ENCODE measurements at places on chromosomes 12 and 14.

- no peak for DNase-seq
Measured at GRCh38 chr12:128245905-128246304, 21.1 kb upstream of the TMEM132C start.

- DNase-seq: no peak
Measured at GRCh38 chr14:93970965-93971634, 5.3 kb downstream of the ASB2 start.

DNA sequence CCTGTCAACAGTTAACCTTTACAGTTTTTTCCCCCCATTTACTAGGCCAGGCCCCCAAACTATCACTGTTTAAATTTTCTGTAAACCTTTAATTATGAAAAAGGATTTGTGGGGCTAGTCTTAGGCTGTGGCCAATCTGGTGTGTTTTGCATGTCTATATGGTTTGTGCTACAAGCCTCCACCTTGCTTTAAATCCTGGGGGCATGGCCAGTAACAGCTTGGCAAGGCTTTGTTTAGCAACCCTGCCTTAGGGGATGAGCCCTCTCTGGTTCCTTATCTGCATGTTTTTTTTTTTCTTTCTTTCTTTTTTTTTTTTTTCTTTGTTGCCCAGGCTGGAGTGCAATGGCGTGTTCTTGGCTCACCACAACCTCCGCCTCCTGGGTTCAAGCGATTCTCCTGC lies 102.7 kb downstream of the KCNMB4 start:
- no peak for DNase-seq

GRCh38 chr14:32450919-32451675 lies 122.0 kb downstream of the AKAP6 start:
- peak; percentile 7 for DNase-seq

DNA sequence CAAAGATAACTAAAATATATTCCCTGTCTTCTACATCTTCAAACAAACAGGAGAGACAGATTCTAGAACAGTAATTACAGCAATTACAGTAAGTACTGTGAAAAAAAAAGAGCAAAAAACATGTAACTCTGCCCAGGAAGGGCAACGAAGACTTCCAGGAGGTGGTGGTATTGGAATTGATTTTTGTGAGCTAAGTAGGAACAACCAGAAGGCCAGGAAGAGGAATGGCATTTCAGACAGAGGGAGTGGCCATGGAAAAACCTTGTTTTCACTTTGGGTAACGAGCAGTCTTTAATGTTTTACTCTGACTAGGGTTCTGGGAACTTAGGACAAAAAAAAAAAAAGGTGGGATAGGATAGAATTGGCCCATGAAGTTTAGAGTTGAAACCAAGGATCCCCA lies 196.3 kb upstream of the PLEKHG7 start:
- no peak for DNase-seq

- no peak for DNase-seq
Measured at GRCh38 chr12:20489645-20490044, 121.3 kb downstream of the PDE3A start.

GRCh38 chr12:55720894-55721444 lies 776 bp downstream of the RDH5 start:
- DNase-seq: peak; percentile 98

DNA sequence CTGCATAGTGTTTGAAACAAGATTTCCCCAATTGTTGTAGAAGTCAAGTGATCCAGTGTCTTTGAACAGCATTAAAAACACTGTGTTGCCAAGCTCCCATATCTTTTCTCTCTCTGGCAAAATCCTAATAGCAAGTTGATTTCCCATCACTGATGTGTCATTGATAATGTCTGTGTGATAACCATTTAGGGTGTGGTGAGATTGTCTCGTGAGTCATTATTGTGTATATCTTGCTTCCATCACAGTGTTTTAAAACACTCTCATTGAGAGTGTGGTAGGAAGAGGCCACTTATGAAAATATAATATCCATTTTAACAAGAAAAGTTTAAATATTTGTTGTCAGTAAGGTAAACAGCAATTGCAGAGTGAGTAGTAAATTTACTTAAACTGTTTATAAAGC lies 74.7 kb downstream of the PRORP start:
- peak; percentile 42 for DNase-seq

- no peak for DNase-seq
Measured at GRCh38 chr12:90859591-90859990, 95.4 kb downstream of the CCER1 start.

DNA sequence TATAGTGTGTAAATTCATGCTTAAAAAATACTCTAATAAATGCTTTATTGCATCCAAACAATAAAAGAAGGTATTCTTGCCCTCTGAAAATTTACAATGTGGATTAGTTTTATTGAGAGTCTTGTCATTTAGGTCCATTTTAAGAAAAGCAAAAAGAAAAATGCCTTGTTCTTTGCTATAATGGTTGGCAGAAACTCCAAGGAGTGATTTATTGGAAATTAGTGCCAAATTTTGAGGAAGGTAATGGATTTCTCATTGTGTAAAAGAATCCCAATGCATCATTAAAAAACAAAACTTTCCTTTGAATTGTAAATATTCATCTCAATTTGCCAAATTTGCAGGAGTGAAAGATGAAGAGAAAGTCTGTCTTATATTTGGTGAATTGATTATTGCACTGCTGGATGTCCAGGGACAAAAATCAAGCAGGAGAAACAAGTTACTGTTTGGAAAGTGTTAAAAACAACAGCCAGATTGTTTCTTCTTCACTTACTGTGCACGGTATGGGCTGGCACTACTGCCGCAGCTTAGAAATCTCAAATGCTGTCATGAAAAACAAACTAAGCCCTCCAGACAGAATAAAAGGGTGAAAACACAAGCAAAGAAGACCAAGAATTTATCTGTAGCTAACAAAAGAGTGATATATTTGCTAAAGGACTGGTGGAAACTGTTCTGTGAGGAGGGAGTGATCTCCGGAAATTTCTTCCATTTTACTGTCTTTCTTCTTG lies 511.7 kb downstream of the TMTC2 start:
- DNase-seq: no peak

DNA sequence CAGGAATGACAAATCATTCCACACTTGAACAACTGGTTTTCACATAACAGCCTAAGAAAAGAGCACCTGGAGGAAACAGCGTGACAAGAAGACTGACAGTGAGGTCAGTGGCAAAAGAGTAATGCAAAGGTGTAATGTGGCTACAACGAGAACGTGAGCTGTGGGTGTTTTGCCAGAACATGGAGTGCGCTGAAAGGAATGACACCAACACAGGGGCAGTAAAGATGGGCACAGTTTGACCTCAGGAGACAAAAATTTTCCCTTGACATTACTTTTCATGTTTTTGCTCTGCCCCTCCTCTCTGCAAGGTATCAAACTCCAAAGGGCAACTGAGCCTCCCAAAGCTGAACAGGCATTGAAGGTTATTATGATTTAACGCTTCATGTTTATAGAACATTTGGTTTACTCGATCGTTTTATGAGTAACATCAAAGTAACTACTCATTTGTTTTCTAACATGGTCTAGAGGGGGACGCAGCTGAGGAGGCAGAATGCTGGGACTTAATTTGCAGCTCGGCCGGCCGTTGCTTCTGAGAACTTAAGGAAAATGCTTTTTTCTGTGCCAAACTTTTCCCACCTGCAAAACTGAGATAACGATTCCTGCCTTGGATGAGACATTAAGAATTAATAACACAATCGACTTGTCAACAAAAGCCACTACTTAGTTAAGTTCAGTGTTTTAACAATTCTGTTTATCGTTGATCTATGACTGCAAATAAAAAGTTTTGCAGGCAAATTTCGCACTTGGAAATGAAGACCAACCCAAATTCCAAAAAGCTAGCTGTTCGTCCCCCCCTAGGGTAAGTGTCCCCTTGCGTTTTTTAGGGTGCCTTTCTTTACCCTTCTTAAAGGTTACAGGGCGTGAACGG lies 954 bp downstream of the HAUS4 start:
- no peak for DNase-seq

- DNase-seq: peak; percentile 7
Measured at GRCh38 chr12:40921563-40922163, 229.4 kb downstream of the CNTN1 start.

GRCh38 chr14:38958589-38958988 lies 144.4 kb downstream of the SEC23A start:
- no peak for DNase-seq

DNA sequence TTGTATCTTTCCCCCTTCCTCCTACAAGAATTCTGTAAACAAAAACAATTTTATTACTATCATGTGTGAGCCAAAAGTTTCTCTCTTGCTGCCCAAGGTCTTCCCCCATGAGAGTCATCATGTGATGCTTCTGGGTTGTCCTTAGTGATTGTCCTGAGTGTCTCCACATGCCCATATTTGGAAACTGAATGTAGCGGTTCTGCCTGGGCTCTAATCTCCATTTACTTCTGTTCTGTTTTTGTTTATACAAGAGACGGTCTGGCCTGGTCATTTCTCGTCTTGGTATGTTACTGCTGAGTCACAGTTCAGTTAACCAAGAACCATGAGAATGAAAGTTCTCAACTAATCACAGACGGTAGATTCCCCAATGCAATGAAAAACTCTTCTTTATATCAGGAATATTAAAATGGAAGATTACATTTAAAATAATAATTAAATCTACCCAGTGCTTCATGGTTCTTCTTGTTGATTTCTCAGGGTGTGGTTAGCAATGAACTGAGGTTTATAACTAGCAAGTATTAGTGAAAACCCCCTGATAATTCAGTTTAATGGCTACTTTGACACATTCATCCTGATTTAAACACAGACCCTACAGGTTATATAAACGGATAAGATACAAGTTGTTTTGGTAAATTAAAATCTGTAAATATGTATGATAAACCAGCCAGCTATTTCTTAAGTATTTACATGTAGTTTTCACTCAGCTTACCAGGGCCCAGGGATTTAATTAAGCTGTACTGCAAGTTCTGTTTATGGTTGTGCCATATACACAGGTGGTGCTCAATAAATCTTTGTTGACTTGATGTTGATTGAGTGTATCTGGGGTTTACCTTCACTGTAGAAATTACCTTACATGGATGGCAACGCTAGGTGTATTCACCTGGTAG lies 81.1 kb downstream of the PELI2 start:
- DNase-seq: peak; percentile 98

DNA sequence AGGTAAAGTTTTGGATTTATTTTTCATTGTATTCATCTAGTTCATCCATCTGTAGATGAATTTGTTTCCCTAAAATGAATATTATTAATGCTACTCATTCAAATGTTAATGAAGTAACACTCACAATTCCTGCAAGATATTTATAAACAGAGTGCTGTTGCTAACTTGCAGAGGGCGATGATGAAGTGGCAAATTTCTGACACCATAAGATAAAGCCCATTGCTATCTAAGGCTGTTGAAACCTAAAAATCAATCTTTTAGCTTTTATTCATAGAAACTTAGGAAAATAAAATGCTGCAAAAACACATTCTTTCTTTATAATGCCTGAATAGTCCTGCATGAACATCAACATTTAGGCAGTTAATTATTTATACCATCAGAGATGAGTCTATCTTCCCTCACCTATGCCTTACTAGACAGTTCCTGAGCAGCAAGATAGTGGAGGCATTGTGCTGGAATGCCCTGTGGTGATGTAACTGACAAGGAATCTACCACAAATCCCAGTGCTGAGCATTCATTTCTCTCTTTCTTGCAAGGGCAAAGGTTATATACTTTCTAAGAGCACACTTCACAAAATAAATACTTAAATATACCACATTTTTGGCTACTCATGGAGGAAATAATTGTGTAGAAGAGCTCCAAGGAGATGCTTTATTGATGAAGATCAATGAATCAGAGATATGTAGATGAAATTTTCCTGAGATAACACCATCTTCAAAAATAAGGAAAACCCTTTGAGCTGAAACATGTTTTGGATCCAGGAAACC lies 57.6 kb downstream of the LMNTD1 start:
- peak; percentile 85 for DNase-seq

DNA sequence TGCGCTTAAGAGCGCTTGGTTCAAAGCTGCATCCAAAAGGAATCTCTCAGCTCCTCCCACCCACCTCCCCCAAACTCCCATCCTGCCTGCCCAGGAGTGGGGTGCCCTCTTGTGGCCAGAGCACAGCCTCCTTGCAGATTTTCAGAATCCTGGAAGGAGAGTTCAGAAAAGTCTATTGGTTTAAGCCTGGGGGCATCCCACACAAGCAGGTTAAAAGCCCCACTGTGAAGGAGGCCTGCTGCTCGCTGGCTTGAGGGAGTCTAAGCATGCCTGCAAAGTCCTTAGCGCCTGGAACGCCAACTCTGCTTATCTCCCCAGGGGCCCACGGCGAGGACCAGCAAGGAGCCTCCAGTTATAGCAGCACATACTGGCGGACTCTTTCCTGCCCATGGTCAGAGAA lies 297.1 kb downstream of the KSR2 start:
- peak; percentile 12 for DNase-seq

- DNase-seq: no peak
Measured at GRCh38 chr12:47165934-47166333, 86.2 kb upstream of the AMIGO2 start.

- no peak for DNase-seq
Measured at GRCh38 chr12:109871668-109872314, 8.6 kb downstream of the GLTP start.

DNA sequence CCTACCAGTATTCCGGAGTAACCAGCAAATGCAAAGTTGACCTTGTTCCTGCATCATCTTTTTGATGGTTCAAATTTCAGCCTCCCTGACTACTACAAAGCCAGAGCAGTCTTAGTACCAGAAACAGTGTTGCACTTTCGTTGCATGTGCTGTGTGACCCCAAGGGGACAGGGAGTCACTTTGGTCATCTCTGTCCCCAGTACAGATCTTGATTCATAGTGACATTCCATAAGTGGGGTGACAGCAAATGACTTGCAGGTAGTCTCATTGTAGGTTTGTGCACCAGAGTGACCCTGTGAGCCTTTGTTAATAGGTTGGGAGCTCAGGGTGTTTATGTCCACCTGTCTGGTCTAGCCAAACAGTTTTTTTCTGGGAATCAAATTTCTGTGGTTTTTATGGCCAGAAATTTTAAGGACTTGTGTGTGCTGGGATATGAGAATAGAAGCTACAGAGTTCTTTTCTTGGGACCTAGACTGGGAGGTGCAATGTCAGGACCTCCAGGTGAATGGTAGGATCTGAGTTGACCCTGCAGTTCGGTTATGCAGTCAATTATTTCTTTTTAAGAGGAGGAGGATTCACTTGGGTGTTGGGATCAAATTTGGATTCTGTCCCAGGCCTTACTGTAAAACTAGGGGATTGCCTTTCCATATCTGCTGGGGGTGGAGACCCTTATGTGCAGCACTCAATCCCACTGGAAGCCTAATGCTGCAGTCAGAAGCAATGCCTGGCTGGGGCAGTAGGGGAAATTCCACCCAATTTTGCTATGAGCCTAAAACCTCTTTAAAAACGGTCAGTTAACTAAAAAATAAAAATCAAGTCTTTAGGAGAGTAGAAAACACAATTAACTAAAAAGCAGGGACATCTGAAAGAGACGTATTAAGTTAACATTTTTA lies 10.1 kb downstream of the EIF5 start:
- DNase-seq: no peak

- DNase-seq: peak; percentile 92
Measured at GRCh38 chr12:94941440-94941862, 62.0 kb downstream of the NDUFA12 start.

DNA sequence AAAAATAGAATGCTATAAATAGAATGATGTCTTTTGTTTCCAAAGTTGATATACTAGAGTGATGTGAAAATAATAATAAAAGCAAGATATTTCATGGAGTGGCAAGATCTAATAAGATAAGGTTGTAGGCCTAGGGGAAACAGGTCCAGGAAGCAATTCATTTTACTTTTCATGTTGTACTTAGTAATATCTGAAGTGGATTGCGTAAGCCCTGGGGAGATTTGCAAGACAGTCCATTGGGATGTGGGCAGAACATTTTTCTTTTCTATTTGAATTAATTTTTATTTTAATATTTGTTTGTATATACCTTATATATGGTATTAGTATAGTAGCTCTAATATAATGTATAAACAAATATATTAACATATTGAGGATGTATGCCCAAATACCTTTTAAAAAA lies 7.5 kb downstream of the NUBPL start:
- DNase-seq: no peak

All from HFFc6 (cell line).